ENCODE measurements at places on chromosomes 4 and X. TPM values are rescaled to one million over a fixed set of nuclear protein-coding genes. Genes with fewer than 3 reads are reported as not detected.

Gene PHEX
- 3.0 TPM for total RNA-seq

DNA sequence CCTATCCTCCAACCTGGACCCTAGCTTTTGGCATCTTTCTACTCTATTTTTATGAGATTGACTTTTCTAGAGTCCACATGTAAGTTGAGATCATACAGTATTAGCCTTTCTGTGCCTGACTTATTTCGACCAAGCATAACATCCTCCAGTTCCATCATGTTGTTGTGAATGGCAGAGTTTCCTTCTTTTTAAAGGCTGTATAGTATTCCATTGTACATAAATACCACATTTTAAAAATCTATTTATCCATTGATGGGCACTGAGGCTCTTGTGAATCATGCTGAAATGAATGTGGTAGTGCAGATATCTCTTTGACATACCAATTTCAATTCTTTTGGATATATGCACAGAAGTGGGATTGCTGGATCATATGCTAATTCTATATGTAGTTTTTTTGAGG lies 40.3 kb upstream of the STIM2 start:
- H3K4me1 ChIP-seq = peaks cover 13% of the 10 kb centered on the region
- peaks cover 4% of the 10 kb centered on the region for H3K36me3 ChIP-seq
- no peak for DNase-seq

GRCh38 chrX:56728752-56729151 lies 291 bp upstream of the NBDY start:
- peak overlapping the region; percentile 83 for H3K4me3 ChIP-seq
- no peaks in the 10 kb centered on the region for H3K27me3 ChIP-seq
- H3K27ac ChIP-seq = peak overlapping the region; percentile 91
- peak; percentile 31 for DNase-seq
- peaks cover 4% of the 10 kb centered on the region for H3K36me3 ChIP-seq

DNA sequence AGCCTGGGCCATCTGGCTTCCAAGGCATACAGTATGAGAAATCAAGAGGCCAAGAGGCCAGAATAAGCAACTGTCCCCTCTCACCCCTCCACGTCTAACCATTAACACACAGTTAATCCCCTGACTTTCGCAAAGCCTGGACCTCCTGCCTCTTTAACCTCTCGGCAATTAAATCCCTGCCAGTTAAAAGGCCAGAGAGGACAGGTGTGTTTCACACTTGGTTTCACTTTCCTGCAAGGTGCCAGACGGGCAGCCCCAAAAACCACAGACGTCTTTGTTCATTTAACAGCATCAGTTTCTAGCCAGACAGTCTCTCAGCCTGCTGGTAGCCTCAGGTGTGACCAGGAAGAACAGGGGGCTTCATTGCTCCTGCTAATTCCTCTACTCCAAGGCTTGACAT lies 91.1 kb upstream of the KIT start:
- no peak overlapping the region for H3K4me3 ChIP-seq
- H3K27ac ChIP-seq = no peak overlapping the region
- peaks cover 5% of the 10 kb centered on the region for H3K4me1 ChIP-seq
- H3K36me3 ChIP-seq = no peaks in the 10 kb centered on the region
- no peak for DNase-seq

DNA sequence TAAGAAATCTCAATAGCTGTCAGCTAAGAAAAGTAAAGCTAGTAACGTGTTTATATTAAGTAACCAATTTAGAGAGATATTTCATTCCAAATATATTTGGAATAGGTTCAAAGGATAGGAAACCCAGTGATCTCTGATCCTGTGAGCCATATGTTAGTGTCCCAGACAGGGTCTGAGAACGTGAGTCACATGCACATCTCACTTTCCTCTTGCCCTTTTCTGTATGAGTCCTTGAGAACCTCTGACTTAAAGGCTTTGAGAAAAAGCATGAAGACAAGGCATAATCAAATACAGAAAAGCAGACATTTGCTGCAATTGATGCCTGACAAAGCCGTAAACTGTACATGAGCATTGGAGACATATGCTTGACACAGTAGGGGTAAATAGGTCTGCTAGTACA lies 655.1 kb upstream of the ADGRL3 start:
- H3K27ac ChIP-seq = no peak overlapping the region
- H3K4me3 ChIP-seq = no peak overlapping the region
- no peaks in the 10 kb centered on the region for H3K4me1 ChIP-seq

- DNase-seq = peak; percentile 65
- no peak overlapping the region for H3K27ac ChIP-seq
- peaks cover 4% of the 10 kb centered on the region for H3K27me3 ChIP-seq
- no peak overlapping the region for H3K4me3 ChIP-seq
- no peaks in the 10 kb centered on the region for H3K4me1 ChIP-seq
Measured at GRCh38 chr4:143773998-143774895, 73.8 kb upstream of the FREM3 start.

- H3K27me3 ChIP-seq = no peaks in the 10 kb centered on the region
- H3K4me3 ChIP-seq = no peak overlapping the region
- H3K4me1 ChIP-seq = no peaks in the 10 kb centered on the region
Measured at GRCh38 chr4:111836601-111837000, 308.7 kb upstream of the FAM241A start.

- no peak overlapping the region for H3K27ac ChIP-seq
- no peaks in the 10 kb centered on the region for H3K36me3 ChIP-seq
- no peak overlapping the region for H3K4me3 ChIP-seq
- H3K27me3 ChIP-seq = no peaks in the 10 kb centered on the region
- DNase-seq = no peak
Measured at GRCh38 chrX:3160756-3161155, 119.5 kb downstream of the ARSF start.

DNA sequence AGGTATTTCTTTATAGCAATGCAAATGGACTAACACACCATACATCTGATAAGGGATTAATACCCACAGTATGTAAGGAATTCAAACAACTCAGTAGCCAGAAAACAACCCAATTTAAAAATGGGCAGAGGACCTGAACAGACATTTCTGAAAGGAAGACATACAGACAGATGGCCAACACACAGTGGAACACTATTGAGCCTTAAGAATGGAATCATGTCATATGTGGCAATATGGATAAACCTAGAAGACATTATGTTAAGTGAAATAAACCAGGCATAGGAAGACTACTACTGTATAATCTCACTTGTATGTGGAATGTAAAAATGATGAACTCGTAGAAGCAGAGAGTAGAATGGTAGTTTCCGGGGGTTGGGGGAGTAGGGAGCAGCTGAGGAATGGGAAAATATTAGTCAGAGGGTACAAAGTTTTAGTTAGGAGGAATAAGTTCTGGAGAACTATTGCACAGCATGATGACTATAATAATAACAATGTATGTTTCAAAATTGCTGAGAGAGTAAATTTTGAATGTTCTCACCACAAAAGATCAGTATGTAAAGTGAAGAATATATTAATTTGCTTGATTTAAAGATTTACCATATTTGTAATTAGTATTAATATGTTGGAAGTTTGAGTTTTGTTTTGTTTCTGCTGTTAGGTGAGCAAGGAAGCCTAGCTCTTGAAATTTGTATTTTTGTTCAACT lies 25.2 kb downstream of the WDR44 start:
- H3K27me3 ChIP-seq = no peaks in the 10 kb centered on the region
- H3K4me1 ChIP-seq = peaks cover 8% of the 10 kb centered on the region
- DNase-seq = no peak
- no peak overlapping the region for H3K27ac ChIP-seq

DNA sequence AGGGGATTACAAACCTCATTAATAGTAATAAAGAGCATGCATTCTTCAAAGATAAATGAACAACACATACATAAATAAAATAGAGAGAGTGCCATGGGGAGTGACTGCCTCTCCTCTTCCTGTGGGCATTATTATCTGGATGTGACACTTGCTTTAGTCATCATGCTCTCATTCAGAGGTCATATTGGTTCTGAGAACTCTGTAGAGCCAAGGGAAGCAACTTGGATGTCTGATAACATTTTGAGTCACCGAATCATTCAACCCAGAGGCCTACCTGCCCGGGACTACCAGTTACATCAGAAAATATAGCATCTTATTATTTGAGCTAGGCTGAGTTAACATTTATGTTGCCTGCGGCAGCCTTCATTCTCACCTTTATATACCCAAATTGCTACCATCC lies 489.5 kb downstream of the STIM2 start:
- H3K4me1 ChIP-seq = no peaks in the 10 kb centered on the region
- no peaks in the 10 kb centered on the region for H3K36me3 ChIP-seq
- no peaks in the 10 kb centered on the region for H3K27me3 ChIP-seq
- no peak overlapping the region for H3K27ac ChIP-seq
- no peak overlapping the region for H3K4me3 ChIP-seq

GRCh38 chrX:75642811-75643361 lies 120.0 kb upstream of the ZDHHC15 start:
- no peaks in the 10 kb centered on the region for H3K27me3 ChIP-seq
- peaks cover 4% of the 10 kb centered on the region for H3K36me3 ChIP-seq
- H3K4me1 ChIP-seq = no peaks in the 10 kb centered on the region

Gene LRCH2
- total RNA-seq = not detected

- no peak overlapping the region for H3K27ac ChIP-seq
- no peak overlapping the region for H3K4me3 ChIP-seq
- no peaks in the 10 kb centered on the region for H3K27me3 ChIP-seq
- H3K4me1 ChIP-seq = no peaks in the 10 kb centered on the region
- H3K36me3 ChIP-seq = no peaks in the 10 kb centered on the region
- no peak for DNase-seq
Measured at GRCh38 chr4:147017081-147017480, 71.4 kb upstream of the TTC29 start.

Gene OCIAD2
- total RNA-seq = 97.4 TPM

- no peak for DNase-seq
- no peak overlapping the region for H3K4me3 ChIP-seq
- H3K4me1 ChIP-seq = peaks cover 4% of the 10 kb centered on the region
- H3K36me3 ChIP-seq = no peaks in the 10 kb centered on the region
- no peaks in the 10 kb centered on the region for H3K27me3 ChIP-seq
Measured at GRCh38 chrX:119518371-119518770, 46.8 kb downstream of the STEEP1 start.

Gene KDR
- total RNA-seq = not detected

Gene CAPN6
- total RNA-seq = not detected

DNA sequence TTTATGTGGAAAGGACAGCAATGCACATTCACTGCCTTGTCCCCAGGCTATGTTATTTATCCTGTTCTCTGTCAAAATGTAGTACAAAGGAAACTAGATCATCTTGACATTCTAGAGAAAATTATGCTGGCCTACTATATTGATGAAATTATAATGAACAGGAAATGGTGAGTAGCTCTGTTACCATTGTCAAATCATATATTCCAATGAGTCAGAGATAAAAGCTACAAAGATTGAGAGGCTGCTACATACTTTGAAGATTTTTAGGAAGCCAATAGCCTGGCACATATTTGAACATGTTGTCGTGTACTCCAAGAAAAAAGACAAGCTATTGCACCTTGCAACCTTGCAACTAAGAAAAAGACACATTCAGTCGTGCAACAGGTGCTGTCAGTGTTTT lies 52.7 kb upstream of the TET2 start:
- no peaks in the 10 kb centered on the region for H3K4me1 ChIP-seq
- no peak overlapping the region for H3K27ac ChIP-seq
- H3K4me3 ChIP-seq = no peak overlapping the region
- peaks cover 1% of the 10 kb centered on the region for H3K36me3 ChIP-seq
- DNase-seq = no peak
- H3K27me3 ChIP-seq = peaks cover 14% of the 10 kb centered on the region

DNA sequence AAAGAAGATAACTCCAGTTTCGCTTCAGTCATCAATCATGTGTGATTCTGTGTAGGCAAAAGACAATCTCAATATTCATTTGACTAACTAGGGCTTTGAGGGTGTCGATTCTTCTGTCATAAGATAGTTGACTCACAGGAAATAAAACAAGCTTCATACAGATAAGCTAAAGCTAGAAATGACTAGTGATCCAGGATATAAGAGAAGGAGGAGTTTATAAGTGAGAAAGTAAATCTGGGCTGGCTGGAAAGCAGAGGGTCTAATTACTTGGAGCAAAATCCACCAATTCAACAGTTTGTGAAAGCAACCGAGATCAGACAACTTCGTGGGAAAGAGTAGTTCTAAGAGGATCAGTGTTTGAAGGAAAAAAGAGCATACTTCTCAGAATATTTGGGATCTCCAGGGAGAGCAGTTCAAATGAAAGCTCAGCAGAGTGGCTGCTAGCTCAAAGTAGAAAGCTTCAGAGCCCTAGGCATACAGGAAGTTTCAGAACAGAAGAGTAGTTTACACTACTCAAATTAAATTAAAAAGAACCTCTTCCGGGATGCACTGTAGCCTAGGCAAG lies 429.3 kb downstream of the INPP4B start:
- peak overlapping the region; percentile 98 for H3K27ac ChIP-seq
- no peak for DNase-seq
- H3K4me1 ChIP-seq = peaks cover 81% of the 10 kb centered on the region

Gene KCNIP4
- total RNA-seq = not detected

DNA sequence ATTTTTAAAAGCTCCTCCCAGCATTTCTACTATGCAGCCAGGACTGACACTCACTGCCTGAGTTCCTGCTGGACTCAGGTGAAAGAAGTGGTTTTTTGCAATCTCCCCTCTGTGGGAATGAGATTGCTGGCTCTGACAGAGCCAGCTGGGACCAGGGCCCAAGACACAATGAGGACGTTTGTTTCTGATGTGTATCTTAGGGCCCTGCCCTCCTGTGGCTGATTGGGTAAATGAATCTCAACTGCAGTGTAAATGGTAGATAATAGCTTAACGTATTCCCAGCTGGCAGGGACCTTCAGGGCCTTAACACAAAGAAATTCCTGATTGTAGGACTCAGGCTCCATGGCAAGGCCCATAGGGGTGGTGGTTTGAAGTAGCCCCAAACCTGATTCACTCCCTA lies 85.8 kb upstream of the PRPS1 start:
- DNase-seq = no peak
- H3K27ac ChIP-seq = no peak overlapping the region
- H3K4me3 ChIP-seq = no peak overlapping the region
- H3K4me1 ChIP-seq = no peaks in the 10 kb centered on the region

Gene FATE1
- not detected for total RNA-seq

DNA sequence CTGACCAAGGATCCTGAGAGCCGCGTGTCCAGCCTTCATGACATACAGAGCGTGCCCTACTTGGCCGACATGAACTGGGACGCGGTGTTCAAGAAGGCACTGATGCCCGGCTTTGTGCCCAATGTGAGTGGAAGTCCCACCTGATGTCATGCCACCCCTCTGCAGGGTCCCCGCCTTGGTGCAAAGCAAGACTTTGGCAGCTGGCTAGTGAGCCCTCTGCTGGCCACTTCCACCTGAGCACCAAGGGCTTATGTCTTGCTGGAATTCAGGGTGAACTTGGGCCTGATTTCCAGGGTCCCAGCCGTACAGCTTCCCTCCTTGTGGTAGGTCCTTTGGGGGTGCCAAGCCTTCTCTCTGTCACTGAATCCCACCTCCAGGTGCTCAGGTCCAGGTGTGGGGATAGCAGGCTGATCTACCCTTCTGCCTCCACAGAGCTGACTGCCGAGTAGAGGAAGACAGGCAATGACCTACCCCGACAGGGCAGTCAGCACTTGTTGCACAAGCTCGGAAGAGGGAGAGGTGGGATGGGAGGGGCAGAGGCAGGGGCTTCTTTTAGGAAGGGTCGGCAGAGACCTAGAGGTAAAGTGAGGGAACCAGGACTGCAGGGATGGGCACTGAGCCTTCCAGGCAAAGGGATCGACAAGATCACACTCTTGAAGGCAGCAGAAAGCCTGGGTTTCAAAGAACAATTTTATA lies 248.1 kb downstream of the EVC2 start:
- no peak overlapping the region for H3K4me3 ChIP-seq
- no peaks in the 10 kb centered on the region for H3K4me1 ChIP-seq
- H3K27me3 ChIP-seq = no peaks in the 10 kb centered on the region
- no peaks in the 10 kb centered on the region for H3K36me3 ChIP-seq
- no peak overlapping the region for H3K27ac ChIP-seq
- peak; percentile 35 for DNase-seq

Data from activated CD4-positive, alpha-beta T cell treated with anti-CD3 and anti-CD28 coated beads for 36 hours (primary cell).